Right cardiac atrium (tissue), 5 donors: ENCODE measurements at places on chromosomes 13 and 19. TPM values are rescaled to one million over a fixed set of nuclear protein-coding genes. Genes with fewer than 3 reads are reported as not detected.

Gene HSPH1
- total RNA-seq: 87.8 TPM

Gene KLK3
- not detected for total RNA-seq

Gene ONECUT3
- total RNA-seq: not detected

Gene GDF15
- total RNA-seq: not detected

Gene FLT3
- total RNA-seq: not detected

Gene PTH2
- not detected for total RNA-seq

Gene PNMA8A
- 25.5 TPM for total RNA-seq

Gene URAD
- not detected for total RNA-seq

Gene DOHH
- 10.4 TPM for total RNA-seq

Gene CDX2
- not detected for total RNA-seq

Gene ZNF575
- total RNA-seq: 2.5 TPM

Gene FCER2
- not detected for total RNA-seq

Gene PSG2
- total RNA-seq: not detected

Gene IRGC
- not detected for total RNA-seq
